H4 (cell line): ENCODE measurements at places on chromosomes 7 and 10. TPM values are rescaled to one million over a fixed set of nuclear protein-coding genes. Genes with fewer than 3 reads are reported as not detected.
A peak's percentile ranks its signal among the peaks of the same experiment; 100 is the strongest.

- no peak for DNase-seq
These were observed 421.7 kb downstream of the ADRA2A start for GRCh38 chr10:111498560-111498959.

DNA sequence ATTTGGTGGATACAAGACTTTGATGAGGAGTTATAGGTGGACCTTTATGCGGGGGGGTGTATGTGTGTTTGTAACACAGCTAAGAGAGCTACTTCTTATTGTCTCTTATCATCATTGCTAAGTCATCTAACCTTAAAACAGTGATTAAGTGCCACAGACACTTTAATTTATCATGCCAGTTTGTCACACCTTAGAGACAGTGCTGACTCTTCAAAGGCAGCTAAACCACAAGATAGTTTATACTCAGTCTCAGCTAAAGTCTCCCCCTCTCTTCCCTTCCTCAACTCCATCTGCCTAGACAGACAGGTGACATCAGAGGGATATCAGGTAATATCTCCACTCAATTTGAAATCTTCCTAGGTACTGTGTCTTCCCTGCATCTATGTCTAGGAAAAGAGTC lies 42.2 kb downstream of the MYPN start:
- no peak for DNase-seq

DNA sequence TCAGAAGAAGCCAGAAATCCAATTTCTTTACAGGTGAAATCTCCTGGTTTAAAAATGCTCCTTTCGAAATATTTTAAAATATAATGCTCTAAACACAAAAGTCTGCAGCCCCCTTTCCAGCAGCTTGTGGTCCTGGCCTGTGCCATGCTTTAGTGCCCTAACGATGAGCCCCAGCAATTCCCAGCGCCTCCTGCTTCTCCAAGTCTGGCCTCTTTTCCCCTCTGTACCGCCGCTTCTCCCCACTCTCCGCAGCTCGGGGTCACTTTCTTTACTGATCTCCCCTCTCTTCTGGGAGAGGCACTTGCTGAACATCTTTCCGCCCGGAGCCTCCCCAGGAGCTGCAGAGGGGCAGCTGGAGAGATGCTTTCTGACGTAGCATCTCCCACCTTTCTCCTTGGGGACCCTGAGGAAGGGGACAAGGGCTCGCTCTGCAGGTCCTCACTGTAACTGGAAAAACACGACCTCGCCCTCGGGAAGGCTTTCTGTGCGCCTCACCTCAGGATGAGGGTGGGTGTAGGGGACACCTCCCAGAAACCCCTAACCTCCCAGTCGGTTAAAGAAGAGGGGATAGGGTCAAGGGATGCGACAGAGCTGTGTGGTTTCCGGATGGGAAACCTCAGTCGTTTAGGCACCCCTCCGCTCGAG lies 565 bp upstream of the INA start:
- no peak for DNase-seq

DNA sequence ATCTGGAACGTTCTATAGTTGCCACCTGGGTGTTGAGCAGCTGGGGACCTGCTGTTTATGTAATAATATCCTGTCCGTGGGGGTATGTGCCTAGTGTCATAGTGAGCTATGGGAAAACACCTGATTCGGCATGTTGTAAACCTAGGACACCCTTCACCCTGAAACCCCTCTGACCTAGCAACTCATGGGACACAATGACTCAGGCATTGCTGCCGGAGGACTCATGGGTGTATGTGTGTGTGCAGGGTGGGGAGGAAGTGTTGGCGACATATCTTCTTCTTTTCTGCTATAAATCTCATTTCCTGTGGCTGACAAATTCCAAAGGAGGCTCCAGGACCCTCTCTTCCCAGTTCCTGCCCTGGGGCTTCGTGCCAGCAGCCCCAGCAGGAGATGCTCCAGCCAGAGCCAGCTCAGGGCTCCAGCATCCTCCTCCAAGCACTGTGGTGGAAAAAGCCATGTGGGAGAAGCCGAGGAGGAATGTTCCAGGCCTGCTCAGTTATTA lies 77.0 kb upstream of the PODXL start:
- DNase-seq: peak; percentile 51

The ADAM12 gene
- total RNA-seq: 1.3 and 2.0 TPM in 2 replicates

DNA sequence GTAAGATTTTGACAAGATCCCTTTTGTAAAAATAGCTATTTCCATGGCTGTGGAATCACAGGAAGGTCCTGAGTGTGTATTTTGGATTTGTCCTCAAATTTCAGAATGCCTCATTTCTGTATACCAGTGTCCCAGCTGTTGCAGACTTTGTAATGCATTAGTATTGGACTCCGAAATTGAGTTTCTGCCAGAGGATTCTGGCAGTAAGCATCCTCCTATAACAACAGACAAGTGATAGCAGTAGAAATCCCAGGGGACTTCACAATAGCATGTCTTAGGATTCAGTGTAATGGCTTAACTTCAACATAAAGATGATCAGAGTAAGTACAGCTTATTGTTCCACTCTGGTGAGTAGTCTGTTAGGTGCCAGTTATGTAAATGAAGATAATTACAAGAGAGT lies 104.6 kb downstream of the FOXP2 start:
- DNase-seq: no peak

GRCh38 chr7:2478399-2478785 lies 2.2 kb upstream of the GRIFIN start:
- peak; percentile 85 for DNase-seq

The RTKN2 gene
- total RNA-seq: 7.1 and 7.3 TPM in 2 replicates

GRCh38 chr10:102837230-102837721 lies at the start of gene CYP17A1:
TSS of gene CYP17A1 (minus strand) at chr10:102837413. CDS start at chr10:102837361, 52 bp downstream.
- no peak for DNase-seq

The PEX1 gene
- 10.6 and 11.1 TPM in 2 replicates for total RNA-seq

The LMBR1 gene
- total RNA-seq: 31.8 and 48.2 TPM in 2 replicates

The TMEM270 gene
- total RNA-seq: 0.21 TPM in 1 of 2 replicates, not detected in the other

DNA sequence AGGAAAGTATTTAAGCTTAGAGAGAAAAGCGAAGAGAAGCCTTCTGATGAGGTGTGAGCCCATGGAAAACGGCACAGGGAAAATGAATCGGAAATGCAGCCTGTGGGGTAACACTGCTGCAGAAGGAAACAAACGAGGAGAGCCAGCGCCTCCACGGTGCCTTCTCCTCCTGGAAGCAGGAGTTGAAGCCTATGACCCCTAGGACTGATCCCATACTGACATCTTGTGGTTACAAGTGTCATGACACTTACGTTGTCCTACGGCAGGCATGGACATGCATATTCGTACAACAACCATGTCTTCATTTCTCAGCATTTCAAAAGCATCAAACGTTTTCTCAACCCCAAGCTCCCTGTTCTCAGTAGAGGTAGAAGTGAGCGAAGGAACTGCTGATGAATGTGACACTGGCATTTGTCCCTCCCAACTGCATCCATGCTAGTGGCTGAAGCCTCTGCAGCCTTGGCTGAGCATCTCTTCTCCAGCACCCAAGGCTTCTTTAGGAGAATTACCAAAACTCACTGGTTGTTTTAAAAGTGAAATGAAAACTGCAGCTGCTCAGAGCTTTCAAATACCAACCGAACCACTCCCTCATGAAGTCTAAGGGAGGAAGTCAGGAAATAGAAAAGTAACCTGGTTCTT lies 160.2 kb downstream of the JAZF1 start:
- peak; percentile 95 for DNase-seq

GRCh38 chr10:71241830-71242621 lies 29.7 kb downstream of the UNC5B start:
- DNase-seq: peak; percentile 40

DNA sequence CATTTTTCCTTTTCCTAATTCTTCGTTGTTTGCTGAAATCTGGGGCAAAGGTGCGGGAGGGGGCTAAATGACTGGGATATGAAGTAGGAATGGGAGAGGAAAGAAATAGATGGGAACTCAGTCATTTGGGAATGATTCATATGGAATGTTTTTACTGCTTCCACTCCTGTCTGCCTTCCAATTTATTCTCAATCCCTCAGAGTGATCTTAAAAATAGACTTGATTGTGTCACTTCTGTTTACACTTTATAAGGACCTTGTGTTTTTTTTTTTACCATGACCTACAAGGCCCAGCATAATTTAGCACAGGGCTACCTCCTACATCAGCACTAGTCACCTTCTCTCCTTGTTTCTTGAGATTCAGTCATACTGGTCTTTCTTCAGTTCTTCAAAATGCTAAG lies 97.9 kb downstream of the PTEN start:
- DNase-seq: no peak

The STYXL1 gene
- total RNA-seq: 137 and 156 TPM in 2 replicates

- DNase-seq: peak; percentile 92
These were observed 7.3 kb downstream of the FGFBP3 start for GRCh38 chr10:91901784-91902677.

GRCh38 chr10:103278537-103278823 lies 1.5 kb downstream of the INA start:
- DNase-seq: no peak

The TEX47 gene
- not detected in 2 replicates for total RNA-seq

The ASZ1 gene
- 0.14 TPM in 1 of 2 replicates, not detected in the other for total RNA-seq
